ENCODE measurements at places on chromosomes 7 and 10.

DNA sequence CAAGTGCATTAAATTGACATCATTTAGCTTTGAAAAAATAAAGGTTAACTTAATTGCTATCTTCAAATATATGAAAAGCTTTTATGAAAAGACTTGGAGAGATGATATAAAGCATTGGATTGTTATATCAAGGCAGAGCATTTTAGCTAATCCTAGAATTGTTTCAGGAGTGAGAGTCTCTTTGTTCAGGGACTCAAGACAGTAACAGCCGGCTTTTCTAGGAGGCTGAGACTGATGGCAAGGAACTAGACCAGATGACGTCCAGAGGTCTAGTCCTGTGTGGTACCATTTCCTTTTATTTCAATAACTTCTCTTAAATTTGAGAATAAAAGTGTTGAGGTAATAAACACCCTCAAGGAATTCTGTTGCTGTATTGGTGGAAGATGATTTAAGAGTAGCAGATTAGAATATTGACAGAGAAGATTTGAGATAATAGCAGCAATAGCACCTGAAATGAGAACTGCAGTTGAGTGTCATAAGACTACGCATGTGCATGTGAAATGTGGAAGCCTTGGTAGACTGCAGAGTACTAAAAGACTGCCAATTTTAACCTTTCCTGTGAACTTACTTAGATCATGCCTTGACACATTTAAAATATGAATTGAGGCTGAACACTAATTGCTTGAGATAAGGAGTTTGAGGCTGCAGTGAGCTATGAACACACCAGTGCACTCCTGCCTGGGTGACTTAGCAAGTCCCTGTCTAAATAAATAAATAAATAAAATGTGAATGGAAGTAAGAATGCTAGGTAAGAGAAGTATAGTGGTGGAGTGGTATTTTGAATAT is 79.6 kb downstream of the ZNRF2 start:
- DNase-seq: no peak

- DNase-seq: no peak
These were observed 516.8 kb upstream of the GALNT17 start for GRCh38 chr7:70615066-70615606.

- no peak for DNase-seq
These were observed 182.4 kb downstream of the RAPGEF5 start for GRCh38 chr7:22174574-22174953.

GRCh38 chr10:73625004-73625883 is 16.0 kb downstream of the MYOZ1 start:
- DNase-seq: no peak

- DNase-seq: no peak
These were observed 17.1 kb upstream of the ING3 start for GRCh38 chr7:120933475-120933874.

GRCh38 chr7:36441344-36442022 is 51.8 kb downstream of the ANLN start:
- no peak for DNase-seq
